ENCODE measurements at places on chromosomes 12 and 14.
A peak's percentile ranks its signal among the peaks of the same experiment; 100 is the strongest.

- DNase-seq = no peak
Observed at GRCh38 chr14:85042301-85042700, 487.6 kb upstream of the FLRT2 start.

DNA sequence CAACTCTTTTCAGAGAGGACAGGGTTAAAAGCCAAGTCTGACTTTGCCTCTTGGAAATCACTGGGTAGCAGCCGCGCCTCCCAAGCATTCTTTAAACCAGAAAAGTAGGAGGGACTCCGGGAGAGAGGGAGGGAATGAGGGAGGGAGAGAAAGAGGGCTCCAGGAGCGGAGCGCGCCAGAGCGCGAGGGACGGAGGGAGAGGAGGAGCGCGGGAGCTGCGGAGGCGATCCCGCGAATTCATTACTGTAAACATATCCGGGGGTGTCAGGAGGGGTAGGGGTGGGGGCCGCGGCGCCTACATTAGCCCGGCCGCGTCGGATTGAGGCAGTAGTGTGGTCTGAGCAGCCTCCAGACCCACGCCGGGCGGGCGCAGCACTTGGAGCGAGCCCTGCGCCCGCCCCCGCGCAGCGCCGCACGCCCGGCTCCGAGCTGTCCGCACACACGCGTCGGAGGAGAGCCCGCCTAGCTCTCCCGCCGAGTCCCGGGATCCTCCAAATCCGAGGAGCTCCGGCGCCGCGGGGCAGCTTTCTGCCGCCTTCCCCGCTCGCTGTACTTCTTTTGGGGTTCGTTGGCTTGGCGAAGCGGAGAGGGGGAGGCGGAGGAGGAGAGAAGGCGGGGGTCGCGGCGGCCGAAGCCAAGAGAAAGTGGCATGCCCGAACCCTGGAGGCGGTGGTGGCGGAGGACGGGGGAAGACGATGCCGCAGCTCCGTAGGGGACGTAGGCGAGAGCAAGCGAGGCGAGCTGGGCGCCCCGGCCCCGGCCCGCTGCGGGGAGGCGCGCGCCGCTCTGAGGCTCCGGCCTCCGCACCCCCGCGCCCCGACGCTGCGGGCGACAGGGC, 3.3 kb downstream of the FLRT2 start:
- peak; percentile 88 for DNase-seq

DNA sequence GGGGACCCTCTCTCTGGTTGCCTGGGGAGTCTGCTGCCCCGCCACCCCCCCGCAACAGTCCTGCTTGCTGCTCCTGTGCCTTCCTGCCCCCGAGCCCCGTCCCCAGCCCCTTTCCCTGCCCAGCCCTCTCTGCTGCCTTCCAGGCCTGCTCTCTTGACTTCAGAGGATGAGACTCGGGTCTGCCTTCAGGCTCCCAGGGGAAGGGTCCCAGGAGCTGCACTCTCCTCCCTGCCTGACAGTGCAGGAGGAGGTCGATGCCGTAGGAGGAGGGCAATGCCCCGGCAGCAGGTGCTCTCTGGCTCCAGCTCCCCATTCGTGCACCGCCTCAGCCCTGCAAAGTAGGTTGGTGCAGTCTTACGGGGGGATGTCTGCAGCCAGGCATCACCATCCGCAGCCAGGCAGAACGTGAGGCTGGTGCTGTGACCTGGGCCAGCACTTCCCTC, 185.1 kb upstream of the C14orf180 start:
- DNase-seq = no peak

DNA sequence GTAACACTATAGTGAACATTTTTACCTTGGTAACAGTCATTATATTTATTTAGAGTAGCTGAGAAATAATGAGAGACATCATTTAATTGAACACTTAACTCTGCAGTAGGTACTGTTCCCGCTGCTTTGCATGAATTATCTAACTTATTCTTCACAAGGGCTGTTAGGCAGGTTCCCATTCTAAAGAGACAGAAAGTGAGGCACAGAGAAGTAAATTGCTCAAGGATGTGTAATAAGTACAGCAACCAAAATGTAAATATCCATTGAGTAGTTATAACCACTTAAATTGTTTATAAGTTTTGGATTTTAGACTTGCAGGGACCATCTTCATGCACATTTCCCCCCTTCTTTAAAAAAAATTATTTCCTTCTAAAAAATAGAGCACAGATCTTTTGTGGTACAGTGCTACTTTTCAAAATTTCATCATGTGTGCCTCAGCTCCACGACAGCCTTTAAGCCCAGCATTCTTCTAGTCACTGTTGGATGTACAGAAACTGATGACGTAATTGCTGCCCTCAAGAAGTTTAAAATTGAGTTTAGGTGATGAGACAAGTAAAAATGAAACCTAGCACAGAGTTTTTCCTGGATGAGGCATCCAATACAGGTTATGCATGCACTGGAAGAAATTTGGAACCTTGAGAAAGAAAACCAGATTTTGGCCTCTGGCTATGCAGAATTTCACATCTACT, 6.0 kb upstream of the MANSC4 start:
- DNase-seq = peak; percentile 39

GRCh38 chr14:62158779-62159178, 396.6 kb downstream of the SNAPC1 start:
- no peak for DNase-seq

- DNase-seq = no peak
Observed at GRCh38 chr14:104514156-104514848, 65.3 kb upstream of the C14orf180 start.

- peak; percentile 41 for DNase-seq
Observed at GRCh38 chr14:66330916-66331315, 155.3 kb upstream of the CCDC196 start.

- DNase-seq = peak; percentile 13
Observed at GRCh38 chr14:99644723-99645544, at the start of gene HHIPL1. TSS of gene HHIPL1 (plus strand) at chr14:99645129. CDS start at chr14:99645208, 79 bp downstream.

GRCh38 chr12:123160801-123161487, 10.1 kb upstream of the PITPNM2 start:
- DNase-seq = no peak

DNA sequence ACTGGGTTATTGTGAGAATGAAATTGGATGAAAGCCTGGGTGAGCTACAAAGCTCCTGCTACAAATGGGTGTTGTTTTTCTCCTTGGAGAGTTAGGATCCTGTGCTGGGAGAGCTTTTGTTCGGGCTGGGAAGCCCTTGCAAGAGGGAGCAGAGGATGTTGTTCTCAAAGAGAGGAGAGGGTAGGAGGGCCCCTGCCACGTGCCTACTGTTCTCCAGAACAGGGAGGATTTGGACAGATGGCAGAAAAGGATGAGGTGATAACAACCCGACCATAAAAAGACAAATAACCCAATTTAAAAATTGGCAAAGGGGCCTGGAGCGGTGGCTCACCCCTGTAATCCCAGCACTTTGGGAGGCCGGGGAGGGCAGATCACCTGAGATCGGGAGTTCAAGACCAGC, 68.8 kb downstream of the GALNT16 start:
- DNase-seq = no peak

GRCh38 chr12:60872219-60872618, 1276.4 kb downstream of the SLC16A7 start:
- DNase-seq = no peak

- no peak for DNase-seq
Observed at GRCh38 chr12:107400686-107401447, 284.7 kb upstream of the PWP1 start.

GRCh38 chr12:12902036-12902435, 10.7 kb downstream of the GPRC5A start:
- peak; percentile 40 for DNase-seq

DNA sequence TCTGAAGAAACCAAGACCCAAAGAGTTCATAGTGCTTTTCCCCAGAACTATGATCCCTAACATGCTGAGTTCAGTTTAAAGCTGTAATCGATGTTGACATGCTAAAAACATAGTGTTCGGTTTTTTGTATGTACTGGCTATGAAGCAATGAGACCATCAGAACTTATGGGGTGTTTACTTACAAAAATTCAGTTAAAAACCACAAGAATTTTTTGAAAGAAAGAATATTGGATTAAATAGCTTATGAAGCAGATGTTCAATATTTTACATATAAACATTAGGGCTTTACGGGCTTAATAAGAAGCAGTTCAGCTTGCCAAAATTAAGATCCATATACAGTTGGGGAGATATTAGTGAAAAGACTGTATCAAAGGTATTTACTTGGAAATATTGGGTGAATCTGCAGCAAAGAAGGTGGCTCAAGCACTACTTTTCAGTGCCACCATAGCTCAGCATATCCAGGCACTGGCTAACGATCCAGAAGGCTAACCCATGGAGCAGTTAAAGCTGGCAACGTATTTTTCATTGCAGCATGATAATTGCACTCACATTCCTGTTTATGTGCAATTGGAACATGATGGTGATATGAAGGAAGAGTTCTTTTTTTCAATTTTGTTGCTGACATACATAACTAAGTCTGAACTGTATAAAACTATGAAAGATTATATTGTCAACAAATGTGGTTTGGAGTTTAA, 125.9 kb downstream of the EFCAB11 start:
- DNase-seq = no peak

DNA sequence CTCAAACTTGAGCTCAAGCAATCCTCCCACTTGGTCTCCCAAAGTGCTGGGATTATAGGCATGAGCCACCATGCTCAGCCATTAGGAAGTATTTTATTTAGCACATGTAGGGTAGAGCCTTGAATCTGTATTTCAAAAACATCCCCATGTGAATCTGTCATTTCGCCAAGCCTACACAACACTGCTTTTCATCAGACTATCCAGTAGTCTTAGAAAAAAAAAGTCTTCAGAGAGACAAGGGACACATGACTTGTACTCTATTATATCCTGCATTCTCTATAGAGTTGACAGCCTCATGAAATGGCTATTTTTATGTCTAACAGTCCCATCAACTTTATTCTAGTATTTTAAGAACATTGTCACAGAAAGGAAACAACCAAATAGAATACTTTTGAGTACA, 35.4 kb downstream of the TM7SF3 start:
- DNase-seq = no peak

- peak; percentile 38 for DNase-seq
Observed at GRCh38 chr12:121388421-121388981, 11.4 kb upstream of the RNF34 start.

DNA sequence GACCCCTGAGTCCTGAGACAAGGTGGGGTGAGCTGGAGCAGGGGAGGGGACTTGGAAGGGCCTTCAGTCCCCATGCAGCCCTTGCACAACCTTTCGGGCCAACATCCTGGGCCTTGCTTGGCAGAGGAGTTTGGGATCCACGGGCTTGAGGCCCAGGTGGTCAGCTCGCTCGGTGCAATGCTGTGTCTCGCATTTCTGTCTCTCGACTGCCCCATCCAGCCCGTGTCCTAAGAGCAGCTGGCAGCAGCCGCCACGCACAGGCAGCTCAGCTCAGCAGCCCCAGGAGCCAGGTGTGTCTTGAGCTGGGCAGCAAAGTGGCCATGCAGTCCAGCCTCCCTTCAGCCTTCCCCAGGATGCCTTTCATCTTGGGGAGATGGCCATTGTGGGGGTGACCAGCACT, 10.8 kb downstream of the PACS2 start:
- DNase-seq = no peak

DNA sequence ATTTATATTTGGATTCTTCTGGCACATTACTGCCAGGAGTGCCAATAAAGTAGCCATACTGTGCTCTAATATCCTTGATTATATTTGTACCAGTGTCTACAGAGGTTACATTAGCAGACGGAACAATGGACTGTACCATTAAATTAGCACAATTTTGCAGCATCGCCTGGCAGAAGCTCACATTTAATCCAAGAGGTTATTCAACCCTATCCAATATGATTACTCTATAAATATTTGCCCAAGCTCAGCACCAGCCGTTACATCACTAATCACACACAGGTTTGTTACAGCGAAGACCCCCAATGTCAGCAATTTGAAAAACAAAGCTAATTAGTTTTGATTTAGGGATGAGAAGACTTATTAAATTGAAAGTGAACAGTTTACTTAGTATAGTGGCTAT, 16.9 kb upstream of the MGST1 start:
- DNase-seq = no peak

DNA sequence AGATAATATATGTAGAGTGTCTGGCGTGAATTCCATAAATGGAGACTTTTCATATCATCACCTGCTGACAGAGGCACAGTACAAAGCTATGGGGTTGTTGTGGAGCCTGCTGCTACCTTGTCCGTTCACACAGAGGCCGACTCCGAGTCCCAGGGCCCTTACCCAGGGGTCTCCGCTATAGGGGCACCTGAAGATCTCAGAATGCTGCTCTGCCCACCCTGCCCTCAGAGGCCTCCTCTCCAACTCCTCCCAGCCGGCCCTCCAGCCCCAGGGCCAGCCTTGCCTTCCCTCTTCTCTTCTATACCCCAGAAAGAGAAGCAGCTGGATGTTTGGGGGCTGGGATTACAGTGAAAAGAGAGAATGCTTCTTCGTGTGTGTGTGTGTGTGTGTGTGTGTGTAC, 21.3 kb downstream of the NCKAP5L start:
- no peak for DNase-seq

- DNase-seq = no peak
Observed at GRCh38 chr12:93407054-93407962, 29.6 kb downstream of the NUDT4 start.

Measured in endothelial cell of umbilical vein (primary cell).